ENCODE measurements at places on chromosomes 11 and 22.

GRCh38 chr11:71470946-71471345 is 17.9 kb downstream of the NADSYN1 start:
- DNase-seq = no peak

- DNase-seq = no peak
These were observed 276.7 kb upstream of the C11orf87 start for GRCh38 chr11:109145287-109145686.

DNA sequence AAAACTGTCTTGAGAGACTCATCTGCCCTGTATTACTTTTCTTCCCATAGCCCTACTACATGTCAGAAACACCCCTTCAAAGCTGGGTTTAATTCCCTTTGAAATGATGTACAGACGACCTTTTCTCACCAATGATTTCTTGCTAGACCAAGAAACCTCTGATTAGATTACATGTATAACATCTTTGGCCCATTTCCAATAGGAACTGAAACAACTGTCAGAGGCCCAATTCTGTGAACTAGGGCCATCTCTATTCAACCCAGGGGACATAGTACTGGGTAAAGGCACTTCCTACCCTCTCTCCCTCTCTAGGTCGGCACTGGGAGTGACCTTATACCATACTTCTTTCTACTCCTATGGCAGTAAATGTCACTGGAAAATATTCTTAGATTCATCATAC is 19.4 kb downstream of the NPAT start:
- no peak for DNase-seq

DNA sequence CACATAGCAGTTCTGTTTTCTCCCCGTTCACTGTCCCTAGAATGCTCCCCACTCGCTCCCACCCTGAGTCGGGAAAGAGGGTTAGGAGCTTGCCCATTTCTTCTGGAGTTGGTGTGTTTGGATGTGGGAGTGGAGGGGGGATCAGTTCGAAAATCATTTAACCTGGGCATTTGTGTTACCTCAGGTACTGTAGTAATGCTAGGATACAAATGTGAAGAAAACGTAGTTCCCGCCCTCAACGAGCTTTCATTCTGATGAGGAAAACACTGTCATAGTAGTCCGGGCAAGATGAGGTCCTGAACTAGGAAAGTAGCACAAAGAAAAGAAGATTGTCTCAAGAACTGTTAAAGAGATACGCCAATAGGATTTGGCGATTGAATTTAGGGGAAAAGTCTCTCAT is 539 bp downstream of the SDHD start:
- DNase-seq = no peak

- no peak for DNase-seq
These were observed 7.4 kb upstream of the CLPB start for GRCh38 chr11:72441752-72442207.

- peak; percentile 98 for DNase-seq
These were observed 35.0 kb upstream of the SORL1 start for GRCh38 chr11:121417055-121417551.

DNA sequence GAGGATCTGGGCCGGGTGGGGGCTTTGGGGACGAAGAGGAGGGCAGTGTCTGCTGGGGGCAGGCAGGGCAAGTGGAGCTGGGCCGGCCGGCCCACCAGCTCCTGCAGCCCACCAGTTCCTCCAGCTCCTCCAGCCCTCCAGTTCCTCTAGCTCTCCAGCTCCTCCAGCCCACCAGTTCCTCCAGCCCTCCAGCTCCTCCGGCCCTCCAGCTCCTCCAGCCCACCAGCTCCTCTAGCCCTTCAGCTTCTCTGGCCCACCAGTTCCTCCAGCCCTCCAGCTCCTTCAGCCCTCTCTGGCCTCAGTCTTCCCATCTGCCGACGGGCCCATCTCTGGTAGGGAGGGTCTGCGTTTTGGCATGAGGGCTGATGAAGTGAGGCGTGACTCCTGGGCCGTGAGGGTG is 9.2 kb upstream of the CCDC188 start:
- DNase-seq = no peak

- no peak for DNase-seq
These were observed 1.2 kb upstream of the H19 start for GRCh38 chr11:1998861-1999260.

DNA sequence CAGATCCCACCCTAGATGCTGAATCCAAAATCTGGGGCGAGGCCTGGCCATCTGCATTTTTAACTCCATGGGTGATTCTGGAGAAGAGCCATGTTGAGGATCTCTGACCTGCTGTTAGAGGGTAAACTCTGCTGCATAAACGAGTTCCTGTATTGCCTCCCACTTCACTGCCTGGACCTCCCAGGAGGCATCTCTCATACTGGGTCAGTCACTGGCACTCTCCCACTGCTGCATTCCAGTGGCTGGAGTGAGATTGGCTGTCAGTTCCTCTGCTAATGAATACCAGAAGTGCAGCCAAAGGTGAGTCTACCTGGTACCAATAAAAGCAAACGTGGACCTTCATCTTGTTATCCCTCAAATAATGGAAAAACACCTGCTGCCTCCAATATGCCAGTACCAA is 10.3 kb downstream of the POLDIP3 start:
- DNase-seq = no peak

DNA sequence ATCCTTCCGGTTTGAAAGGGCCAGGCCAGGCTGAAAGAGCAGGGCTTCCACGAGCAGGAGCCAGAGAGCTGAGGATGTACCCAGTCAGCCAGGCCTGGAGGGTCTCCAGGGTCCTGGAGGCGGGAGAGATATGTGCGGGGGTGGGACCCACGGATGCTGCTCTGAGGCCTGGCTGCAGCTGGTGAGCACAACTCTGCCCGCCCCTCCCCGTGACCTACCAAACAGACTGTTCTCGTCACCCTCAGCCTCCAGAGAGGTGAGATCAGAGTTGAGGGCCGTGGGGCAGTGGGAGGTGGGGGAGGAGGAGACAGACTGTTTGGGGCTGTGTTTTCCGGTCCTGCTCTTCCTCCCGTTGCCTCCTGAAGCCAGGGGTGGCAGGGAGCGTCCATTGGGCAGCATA is 42.2 kb downstream of the TRIOBP start:
- no peak for DNase-seq

- DNase-seq = no peak
These were observed 11.3 kb upstream of the NELL1 start for GRCh38 chr11:20658135-20658534.

DNA sequence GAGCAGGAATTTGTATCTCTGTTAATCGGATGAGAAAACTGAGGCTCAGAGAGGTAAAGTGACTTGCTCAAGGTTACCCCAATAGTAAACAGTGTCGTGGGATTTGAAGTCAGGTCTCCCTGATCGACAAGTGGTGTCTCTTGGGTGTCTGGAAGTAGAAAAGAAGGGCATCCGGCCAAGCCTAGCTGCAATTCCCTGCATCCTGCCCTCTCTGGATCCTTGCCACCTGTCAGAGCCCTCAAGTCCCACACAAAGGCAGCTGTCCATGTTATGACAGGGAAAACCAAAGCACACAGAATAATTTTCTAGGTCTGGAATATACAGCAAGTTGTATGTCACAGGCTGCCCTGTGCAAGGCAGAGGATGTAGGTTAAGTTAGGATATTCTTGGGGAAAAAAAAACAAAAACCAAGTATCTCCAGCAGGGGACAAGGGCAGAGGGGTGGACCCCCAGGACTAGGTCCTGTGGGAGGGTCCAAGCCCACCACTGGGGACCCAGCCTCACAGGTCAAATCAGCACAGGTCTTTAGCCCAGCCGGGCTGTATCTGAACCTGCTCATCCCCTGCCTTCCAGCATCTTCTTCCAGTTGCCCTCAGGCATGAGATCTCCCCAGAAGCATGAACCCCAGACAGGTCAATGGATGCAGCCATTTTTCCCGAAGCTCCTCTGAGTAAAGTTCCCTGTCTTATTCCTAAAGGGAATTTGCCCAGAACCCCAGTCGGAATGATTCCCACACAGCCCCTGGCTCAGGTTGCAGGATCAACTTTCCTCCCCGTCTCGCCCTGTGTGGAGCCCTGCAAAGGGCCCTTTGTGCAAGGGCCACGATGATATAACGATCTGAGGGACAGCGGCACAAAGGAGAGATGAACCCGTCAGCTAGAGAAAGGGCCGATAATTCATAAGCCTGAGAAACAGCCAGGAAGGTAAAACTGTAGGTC is 15.0 kb downstream of the USH1C start:
- DNase-seq = peak; percentile 48

DNA sequence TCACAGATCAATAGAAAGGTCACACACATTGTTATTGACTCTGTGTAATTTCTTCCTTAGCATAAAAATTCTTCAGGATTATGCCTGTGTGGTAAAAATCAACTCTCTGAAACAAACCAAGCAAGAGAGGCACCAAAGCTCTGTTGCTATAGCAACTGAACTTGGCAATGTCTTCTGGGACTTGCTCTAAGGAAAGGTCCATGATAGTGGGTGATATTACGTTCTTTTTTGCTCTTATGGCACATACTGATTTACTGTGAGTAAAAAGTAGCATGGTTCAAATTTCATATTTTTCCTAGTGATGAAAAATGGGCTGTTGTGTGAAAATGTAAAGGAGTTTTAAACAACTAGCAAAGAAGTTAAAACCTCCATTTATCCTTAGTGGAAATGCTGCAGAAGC is 66.4 kb downstream of the SVIP start:
- peak; percentile 24 for DNase-seq

GRCh38 chr22:42317008-42317407 is 46.6 kb upstream of the TCF20 start:
- DNase-seq = no peak

DNA sequence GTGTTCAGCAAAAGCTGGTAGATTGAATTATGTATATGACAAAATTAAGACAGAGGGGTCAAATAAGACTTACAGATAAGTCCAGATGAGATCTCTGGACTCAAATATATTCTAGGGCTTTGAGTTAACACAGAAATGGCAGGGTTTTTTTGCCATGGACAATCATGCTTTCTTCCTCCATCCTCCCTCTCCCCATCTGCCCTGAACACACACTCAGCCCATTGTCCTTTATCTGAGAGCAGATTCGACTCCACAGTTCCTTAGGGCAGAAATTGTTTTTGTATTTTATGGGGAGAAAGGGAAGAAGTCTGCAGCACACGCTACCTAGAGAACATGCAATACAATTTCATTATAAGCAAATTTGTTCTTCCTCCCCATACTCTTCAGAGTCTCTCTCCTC is 86.8 kb downstream of the SLC1A2 start:
- DNase-seq = no peak

DNA sequence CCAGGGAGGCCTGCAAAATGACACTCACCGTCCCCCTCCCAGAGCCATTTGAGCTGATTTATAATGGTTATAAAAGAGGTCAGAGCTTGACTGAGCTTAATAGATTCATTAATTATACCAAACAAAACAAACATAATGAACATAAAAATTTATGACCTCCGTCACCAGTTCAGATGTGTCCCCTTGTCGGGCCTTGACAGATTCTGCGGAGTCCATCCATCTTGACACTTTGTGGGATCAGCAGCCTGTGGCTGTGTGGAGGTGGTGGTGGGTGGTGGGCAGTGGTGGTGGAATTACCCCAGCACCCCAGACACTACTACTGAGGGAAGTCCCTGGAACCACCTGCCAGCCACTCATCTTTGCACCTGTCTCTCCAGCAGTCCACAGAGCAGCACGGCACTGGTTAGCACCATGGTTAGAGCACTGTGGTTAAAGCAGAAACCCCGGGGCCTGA is 83.5 kb downstream of the DSCAML1 start:
- peak; percentile 57 for DNase-seq

GRCh38 chr11:10673501-10674062 is 20.0 kb downstream of the IRAG1 start:
- DNase-seq = no peak

DNA sequence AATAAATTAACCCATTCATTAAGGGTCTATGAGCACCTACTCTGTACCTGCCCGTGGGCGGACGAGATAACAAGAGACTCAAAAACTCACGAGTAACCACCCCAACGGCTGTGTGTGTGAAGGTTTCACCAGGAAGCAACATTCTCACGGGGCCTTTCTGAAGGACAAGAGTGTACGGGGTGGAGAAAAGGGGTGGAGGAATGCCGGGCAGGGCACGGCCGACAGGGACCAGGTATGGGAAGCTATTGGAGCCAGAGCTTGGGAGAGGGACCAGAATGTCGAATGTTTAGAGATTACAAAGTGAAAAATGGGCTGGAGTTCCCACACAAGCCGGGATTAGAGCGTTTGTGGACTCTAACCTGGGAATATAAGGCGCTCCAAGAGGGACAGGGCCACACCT is 1.6 kb downstream of the KMT5B start:
- no peak for DNase-seq

DNA sequence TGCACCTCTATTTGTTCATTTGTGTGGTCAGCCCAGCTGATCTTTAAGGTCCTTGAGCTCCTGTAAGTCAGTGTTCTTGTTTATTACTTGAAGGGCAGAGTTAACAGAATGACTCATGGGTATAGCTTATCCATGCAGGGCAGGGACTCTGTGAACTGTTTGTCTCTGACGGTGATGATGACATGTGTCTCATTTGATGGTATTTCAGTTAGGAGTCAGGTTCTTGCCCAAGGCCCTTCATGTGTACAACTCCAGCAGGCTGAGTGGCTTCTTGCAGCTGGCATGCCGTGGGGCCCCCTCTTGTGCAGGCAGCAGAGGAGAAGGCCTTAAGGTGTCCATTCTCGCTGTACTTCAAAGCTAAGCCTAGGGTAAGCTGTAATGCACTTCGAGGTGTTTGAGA is 165.1 kb downstream of the DBX1 start:
- DNase-seq = peak; percentile 53

DNA sequence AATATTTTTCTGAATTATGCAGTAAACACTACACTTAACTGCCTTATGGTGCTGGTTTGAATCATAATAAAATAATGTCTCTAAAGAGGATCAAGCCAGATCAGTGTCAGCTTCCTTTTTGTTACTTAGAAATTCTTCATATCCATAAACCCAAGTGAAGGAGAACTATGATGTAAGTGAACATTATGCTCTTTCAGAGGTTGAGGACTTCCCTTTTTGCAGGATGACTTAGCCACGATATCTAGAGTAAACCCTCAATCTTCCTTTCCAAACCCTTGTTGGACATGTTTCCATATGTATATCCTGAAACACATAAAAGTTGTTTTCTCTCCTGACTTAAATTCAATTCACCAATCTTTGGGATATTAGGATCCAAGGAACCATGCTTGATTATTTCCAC is 19.1 kb downstream of the OR8D1 start:
- no peak for DNase-seq
